ENCODE measurements at places on chromosomes 1 and 21.

GRCh38 chr1:27430903-27431600 is 38.6 kb downstream of the GPR3 start:
- no peak for DNase-seq

- no peak for DNase-seq
Measured at GRCh38 chr1:212495766-212496494, 63.2 kb downstream of the NENF start.

DNA sequence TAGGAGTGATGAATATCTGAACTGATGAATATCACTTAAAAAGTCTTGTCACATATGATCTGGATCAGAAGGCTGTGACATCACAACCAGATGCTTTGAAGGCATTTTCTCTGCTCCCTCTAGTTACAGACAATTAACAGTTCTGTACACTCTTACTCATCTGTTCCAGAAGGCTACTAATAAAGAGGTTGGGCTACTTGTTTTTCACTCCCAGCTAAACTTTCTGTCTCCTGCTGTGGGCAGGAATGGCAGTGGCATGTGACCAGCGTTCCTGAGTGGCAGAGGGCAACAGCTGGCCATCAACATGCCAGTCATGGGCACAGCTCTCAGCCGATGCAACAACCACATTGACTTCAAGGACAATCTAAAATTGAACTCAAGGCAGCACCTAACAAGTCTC is 66.7 kb downstream of the SLC45A1 start:
- DNase-seq, result no peak

- no peak for DNase-seq
Measured at GRCh38 chr1:177128665-177129281, 35.7 kb downstream of the ASTN1 start.

DNA sequence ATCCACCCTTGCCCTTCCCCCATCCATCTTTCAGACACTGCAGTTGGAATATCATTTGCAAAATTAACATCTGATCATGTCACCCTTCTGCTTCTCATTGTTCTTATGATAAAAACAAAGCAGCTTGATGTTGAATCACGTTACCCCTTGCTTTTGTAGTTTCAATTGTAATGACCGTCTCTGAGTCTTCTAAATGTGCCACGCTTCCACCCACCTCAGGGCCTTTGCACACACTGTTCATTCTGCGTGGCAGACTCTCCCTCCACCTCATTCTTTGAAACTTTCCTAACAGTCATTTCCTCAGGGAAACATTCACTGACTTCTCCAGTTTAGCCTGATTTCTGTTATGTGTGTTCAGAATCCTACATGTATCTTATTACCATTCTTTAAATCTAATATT is 143.6 kb upstream of the LMO4 start:
- DNase-seq, result no peak

- DNase-seq, result no peak
Measured at GRCh38 chr21:42401154-42401553, 2.5 kb upstream of the UBASH3A start.

DNA sequence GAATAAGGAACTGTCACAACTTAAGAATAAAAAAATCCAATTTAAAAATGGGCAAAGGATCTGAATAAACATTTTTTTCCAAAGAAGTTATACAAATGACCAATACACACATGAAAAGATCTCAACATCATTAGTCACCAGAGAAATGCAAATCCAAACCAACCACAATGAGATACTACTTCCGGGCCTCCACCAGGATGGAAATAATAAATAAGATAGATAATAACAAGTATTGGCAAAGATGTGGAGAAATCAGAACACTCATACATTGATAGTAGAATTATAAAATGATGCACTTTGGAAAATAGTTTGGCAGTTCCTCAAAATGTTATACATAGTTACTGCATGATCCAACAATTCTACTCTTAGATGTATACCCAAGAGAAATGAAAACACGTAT is 18.7 kb downstream of the ZSWIM5 start:
- no peak for DNase-seq

DNA sequence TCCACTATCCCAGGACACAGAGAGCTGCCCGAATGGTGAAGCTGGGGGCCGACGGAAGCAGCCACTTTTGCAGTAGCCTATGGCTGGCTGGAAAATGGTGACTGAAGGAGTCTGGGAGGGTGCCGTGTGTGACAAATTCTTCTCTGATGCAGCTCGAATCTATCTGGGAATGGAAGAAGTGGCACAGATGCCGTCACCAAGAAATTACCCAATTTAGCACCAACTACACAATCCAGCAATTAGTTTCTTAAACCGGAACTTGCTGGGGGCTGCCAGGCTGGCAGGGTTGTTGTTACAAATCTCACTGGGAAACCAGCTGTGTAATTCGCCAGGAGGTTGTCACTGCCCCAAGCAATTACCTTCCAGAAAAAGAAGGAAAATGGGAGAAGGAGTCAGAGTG is 18.0 kb downstream of the DLGAP3 start:
- DNase-seq, result no peak

DNA sequence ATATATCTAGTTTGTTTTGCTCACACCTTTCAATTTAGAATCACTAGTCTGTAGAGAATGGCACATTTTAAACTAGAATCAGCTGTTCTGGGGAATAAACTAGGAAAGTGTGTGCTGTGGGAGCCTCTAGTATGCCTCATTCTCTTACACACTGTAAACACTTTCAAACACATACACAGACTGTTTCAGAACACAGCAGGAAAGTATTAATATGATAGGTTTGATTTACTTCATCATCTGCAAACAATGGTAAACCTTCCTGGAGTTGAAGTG is 67.1 kb upstream of the ABCG1 start:
- no peak for DNase-seq

- DNase-seq, result no peak
Measured at GRCh38 chr1:45334308-45335245, 5.4 kb upstream of the TOE1 start.

DNA sequence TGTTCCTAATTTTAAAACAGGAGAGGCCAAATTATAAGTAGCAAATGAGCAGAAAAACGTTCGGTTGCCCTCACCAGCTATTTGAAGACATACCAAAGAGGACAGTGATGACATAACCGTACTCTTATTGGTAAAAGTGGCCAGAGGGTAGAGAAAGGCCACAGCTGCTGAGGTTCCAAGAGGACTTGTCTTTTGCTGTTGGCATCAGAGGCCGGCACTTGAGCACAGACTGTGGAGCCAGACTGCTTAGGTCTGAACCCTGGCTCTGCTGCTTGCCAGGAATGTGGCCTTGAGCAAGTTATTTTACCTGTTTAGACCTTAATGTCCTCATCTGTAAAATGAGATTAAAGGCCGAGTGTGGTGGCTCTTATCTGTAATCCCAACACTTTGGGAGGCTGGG is 14.9 kb downstream of the ETV3L start:
- no peak for DNase-seq

DNA sequence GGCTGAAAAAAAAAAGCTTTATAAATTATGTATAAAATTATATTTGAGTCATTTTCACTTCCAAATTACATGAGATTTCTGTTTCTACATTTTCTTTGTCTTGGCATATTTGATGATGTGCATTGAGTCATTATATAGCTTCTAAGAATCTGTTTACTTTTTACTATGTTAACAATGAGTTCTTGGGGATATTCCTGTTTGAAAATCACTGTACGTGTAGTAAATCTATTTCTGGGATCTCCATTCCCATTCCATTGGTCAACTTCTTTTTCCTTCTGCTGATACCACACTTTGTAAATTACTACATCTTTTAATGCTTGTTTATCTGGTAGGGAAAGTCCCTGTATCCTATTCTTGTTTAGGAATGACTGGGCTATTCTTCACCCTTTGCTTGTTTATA is 43.6 kb downstream of the TNFRSF9 start:
- DNase-seq, result no peak

- DNase-seq, result peak; percentile 33
Measured at GRCh38 chr1:225480825-225481434, 53.1 kb upstream of the LBR start.

DNA sequence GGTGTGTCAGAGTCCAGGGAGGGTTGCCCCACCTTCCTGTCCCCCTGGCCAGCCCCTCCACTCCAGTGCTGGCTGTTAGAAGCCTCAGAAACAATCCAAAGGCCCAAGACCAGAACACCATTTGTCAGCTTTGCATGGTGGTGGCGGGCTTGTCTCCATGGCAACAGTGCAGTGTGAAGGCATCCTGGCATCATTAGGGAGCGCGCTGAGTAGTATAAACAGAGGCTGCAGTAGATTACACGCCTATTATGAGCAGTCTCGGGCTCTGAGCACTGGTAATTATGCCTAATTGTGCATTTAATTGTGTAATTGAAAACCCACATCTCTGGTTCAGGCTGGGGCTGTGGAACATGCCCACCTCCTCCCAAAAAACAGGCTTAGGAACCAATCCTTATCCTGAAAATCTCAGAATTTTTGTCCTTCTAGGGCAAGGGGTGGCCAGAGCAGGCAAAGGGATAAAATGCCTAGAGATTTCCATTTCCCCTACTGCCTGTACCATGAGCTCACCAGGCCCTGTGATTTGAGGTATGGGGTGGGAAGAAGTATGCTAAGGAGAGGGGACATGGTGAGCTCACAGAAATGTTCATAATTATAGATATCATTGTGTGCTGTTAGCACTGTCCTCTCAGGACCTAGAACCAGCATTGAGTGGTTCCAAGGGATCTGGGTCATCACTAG is 11.7 kb downstream of the NKAIN1 start:
- DNase-seq, result peak; percentile 40

DNA sequence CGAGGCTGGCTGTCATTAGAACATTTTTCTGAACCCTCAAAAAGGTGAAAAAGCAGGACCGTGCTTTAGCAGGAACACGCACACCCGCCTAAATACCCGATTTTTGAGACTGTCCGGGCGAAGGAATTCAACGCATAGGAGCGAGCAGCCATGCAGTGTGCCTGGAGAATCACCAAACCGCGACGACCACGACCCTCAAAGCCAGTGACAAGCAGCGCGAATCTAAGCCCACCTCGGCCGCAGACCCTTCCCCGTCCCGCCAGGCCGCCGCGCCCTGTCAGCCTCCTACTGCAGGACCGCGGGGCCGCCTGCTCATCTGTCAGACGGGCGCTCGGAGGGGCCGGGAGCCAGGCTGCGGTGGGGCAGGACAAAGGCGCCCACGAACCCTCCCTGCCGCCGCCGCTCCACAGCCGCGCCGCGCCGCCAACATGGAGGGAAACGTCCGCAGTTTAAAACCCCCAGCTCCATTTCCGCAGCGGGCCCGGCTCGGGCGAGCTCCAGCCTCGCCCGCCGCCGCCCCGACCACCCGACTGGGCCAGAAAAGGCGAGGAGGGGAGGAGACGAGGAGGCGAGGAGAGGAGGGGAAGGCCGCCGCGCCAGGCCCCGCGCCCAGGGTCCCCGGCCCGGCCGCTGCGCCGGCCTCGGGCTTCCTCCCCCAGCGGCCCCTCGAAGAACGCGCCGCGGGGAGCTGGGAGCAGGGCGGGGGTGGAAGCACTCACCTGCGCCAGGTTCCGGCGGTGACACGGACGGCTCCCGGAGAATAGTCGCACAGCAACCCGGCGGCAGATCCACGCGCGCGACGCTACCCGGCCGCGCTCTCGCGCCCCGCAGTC is at the start of gene LBR:
TSS of gene LBR (minus strand) at position 804 of the 833 bp plus-strand sequence. CDS start 3,963 bp downstream, outside the sequence.
- DNase-seq, result no peak

- DNase-seq, result no peak
Measured at GRCh38 chr1:8201331-8201861, 116.5 kb upstream of the SLC45A1 start.

DNA sequence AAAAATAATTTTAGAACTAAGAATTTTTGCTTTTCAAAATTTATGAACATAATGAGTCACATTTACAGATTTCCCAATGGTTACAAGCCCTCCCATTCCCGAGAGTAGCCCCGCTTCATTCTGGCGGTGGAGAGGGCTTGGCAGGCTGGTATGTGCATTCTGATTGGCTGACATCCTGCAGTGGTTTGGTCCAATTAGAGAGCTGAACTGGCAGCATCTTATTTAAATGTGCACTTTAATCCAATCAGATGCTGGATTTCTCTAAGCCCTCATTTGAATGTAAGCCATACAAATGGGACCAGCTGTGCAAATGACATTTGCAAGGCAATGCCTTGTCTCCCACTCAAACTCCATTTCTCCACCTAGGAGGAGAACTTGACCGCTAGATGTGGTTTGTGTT is 18.0 kb upstream of the TRIM17 start:
- no peak for DNase-seq

- no peak for DNase-seq
Measured at GRCh38 chr1:35460796-35461195, 96.4 kb downstream of the KIAA0319L start.

- no peak for DNase-seq
Measured at GRCh38 chr1:86227026-86227425, 70.5 kb upstream of the COL24A1 start.

GRCh38 chr1:156760796-156761104 is 6.6 kb upstream of the PRCC start:
- no peak for DNase-seq

- no peak for DNase-seq
Measured at GRCh38 chr1:179770887-179771502, 27.9 kb downstream of the FAM163A start.

DNA sequence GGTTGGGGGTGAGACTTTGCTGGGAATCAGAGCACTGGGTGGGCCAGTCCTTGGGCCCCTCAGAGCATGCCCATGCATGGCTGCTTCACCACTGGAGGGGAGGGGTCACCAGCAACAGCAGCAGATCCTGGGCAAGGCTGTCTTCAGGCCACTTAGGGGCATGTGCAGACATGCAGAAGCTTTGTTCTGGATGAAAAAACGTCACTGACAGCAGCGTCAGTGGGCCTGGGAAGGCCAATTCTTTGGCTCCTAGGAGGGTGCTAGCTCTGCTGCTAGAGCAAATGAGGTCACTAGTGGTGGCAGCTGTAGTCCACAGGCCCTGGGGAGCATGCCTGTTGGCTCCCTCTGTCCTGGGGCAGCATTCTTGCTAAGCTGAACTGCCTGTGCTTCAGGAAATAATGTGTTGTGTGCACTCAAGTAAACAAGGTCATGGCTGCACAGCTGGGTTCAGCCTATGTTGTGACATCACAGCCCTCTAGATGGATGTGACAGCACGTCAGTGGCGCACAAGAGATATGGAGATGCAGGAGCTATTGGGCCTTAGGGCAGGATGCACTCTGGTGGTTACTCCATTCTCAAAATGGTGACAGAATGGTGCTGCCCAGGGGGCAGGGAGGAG is 27.0 kb downstream of the ZC3H11B start:
- DNase-seq, result no peak

DNA sequence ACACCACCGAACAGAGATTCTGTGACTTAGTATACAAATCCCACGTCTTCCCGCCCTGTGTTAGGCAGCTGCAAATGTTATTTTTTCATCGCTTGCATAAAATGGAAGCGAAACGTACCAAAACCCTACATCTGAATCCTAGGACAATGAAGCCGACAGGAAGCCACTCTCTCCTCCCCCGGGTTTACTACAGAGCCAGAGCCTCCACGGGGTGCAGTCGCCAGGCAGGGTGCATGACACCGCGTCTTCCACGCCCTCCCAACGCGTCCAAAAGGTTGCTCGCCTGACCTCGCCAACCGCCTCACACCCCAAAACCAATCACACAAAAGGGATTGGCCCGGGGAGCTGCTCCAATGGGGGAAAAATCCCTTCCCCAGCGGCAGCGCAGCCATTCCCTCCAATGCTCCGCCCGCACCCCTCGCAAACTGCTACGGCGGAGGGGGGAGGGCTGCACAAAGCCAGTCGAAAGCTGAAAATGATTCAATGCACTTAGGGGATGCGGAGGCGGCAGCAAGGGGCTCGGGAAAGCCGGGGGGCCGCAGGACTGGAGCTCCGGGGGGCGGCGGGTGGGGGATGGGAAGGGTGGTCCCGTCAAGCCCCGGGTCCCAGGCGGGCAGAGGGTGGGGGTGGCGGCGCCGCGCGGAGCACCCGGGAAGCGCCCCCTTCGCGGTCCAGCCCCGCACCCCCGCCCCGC is 701 bp downstream of the CEP170 start:
- DNase-seq, result peak; percentile 47
